ENCODE measurements at places on chromosomes 1 and 21.

DNA sequence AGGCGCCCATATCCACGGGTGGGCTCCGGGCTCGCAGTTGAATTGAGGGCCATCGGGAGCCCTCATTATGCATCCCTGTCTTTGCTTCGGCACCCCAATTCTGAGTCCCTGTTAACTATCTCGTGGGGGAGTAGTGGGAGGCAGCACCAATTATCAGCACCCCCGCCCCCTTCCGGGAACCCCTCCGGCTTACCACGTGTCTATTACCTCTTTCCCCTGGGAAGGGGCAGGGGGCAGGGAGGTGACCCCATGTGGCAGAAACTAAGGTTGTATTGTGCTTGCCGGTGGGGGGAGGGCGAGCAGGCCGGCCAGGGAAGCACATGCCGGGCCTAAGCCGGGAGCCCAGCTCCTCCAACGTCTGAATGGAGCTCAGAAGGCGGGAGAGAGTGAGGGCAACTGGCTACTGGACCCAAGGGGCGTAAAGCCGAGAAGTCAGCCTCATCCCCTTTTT, 1.0 kb downstream of the LIN28A start:
- no peak for DNase-seq
- peak overlapping the region; percentile 63 for H3K27ac ChIP-seq
- H3K4me1 ChIP-seq, result peaks cover 18% of the 10 kb centered on the region
- H3K27me3 ChIP-seq, result peaks cover 77% of the 10 kb centered on the region
- H3K36me3 ChIP-seq, result no peaks in the 10 kb centered on the region

GRCh38 chr1:212620293-212620692, 11.7 kb downstream of the ATF3 start:
- no peak for DNase-seq
- peaks cover 50% of the 10 kb centered on the region for H3K36me3 ChIP-seq
- no peak overlapping the region for H3K27ac ChIP-seq

- peaks cover 63% of the 10 kb centered on the region for H3K36me3 ChIP-seq
- peak; percentile 51 for DNase-seq
- peaks cover 87% of the 10 kb centered on the region for H3K4me1 ChIP-seq
Observed at GRCh38 chr1:24961961-24962861, 32.1 kb upstream of the RUNX3 start.

- H3K27me3 ChIP-seq, result peaks cover 6% of the 10 kb centered on the region
- DNase-seq, result no peak
- no peak overlapping the region for H3K27ac ChIP-seq
- H3K4me3 ChIP-seq, result no peak overlapping the region
Observed at GRCh38 chr21:38544661-38545060, 46.4 kb upstream of the ERG start.

DNA sequence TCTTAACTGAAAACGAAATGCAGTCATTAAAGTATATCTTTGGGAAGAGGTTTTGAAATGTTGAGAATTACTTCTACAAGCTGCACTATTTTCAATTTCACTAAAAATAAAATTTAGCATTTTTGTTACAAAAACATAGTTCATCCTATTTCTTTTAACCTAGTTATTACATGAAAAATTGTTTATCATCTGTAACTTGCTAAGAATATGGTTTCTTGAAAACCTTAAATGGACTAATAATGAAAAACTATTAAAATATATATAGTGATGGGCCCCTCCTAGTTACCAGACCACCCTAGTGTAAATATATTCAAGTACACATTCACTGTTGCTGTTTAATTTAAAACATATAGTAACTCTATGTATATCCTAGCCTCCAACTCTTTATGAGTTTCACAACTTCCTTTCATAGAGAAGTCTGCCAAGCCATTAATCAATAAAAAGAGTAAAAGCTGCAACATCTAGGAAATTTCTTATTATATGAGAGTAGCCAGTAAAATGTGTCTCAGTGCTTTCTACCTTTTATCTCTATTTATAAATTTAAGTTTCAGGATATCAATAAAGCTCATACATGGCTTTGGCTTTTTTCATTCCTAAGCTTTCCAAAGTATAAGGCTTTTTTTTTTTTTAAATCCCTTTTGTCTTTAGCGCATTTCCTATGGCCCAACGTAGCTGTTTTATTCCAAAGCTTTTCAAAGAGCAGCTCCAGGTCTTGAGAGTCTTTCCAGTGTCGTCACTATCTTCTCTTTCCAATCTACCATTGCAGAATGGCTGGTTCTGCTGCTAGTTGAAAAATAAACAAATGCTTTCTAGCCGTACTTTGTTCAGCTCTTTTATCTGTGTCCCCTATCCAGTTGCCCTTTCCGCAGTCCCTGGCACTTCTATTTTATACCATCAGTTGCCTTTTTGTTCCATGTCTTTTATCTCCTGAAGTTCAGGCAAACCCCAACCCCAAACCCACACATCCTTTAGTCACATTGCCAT, 6.5 kb downstream of the IRF2BP2 start:
- H3K27ac ChIP-seq, result peak overlapping the region; percentile 87
- H3K27me3 ChIP-seq, result no peaks in the 10 kb centered on the region
- no peak for DNase-seq

- no peak overlapping the region for H3K27ac ChIP-seq
- H3K4me1 ChIP-seq, result no peaks in the 10 kb centered on the region
- H3K4me3 ChIP-seq, result no peak overlapping the region
- no peaks in the 10 kb centered on the region for H3K36me3 ChIP-seq
- H3K27me3 ChIP-seq, result peaks cover 3% of the 10 kb centered on the region
- no peak for DNase-seq
Observed at GRCh38 chr21:39136711-39137110, 46.5 kb downstream of the PSMG1 start.

DNA sequence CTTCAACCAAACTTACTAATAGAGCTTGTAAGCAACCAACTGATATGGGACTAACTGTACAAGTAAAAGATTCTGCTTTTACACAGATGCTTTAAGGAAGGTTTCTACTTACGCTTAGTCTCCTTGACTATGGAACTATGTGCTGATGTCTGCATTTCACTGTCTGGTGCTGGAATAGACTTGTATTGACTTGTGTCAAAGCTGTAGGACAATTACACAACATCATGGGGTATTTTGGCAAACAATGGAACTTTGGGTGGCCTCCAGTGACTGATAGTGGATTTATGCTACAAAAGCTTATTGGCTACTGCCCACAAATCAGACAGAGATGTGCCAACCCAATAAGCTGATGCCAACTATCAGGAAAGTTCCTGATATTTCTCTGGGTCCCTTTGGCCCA, 10.6 kb downstream of the CBR1 start:
- DNase-seq, result no peak
- H3K36me3 ChIP-seq, result peaks cover 9% of the 10 kb centered on the region
- H3K4me1 ChIP-seq, result peaks cover 49% of the 10 kb centered on the region
- no peak overlapping the region for H3K4me3 ChIP-seq
- no peaks in the 10 kb centered on the region for H3K27me3 ChIP-seq

- no peak overlapping the region for H3K27ac ChIP-seq
- peaks cover 19% of the 10 kb centered on the region for H3K27me3 ChIP-seq
- no peaks in the 10 kb centered on the region for H3K36me3 ChIP-seq
Observed at GRCh38 chr1:11935057-11935412, 518 bp downstream of the PLOD1 start.

GRCh38 chr1:106224426-106224825, 832.0 kb upstream of the PRMT6 start:
- no peak overlapping the region for H3K27ac ChIP-seq
- H3K4me1 ChIP-seq, result no peaks in the 10 kb centered on the region
- no peak for DNase-seq
- H3K27me3 ChIP-seq, result no peaks in the 10 kb centered on the region
- no peaks in the 10 kb centered on the region for H3K36me3 ChIP-seq

DNA sequence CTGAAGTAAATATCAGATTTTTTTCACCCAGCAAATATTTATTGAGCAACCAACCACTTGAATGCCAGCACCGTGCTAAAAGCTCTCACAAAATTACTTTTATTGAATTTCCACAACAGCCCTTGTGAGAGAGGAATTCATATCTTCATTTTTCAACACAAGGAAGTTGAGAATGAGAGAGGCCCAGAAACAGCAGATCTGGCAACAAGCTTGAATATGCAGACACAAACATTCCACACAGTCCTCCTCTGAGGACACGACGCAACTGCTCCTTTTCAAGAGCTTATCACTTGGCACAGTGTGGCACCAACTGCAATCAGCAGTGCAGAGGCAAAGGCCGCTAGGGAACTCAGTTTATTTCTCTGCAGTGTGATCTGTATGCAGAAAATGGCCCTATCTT, 32.2 kb upstream of the IFNAR2 start:
- H3K27ac ChIP-seq, result no peak overlapping the region
- no peak for DNase-seq
- H3K36me3 ChIP-seq, result no peaks in the 10 kb centered on the region
- peaks cover 14% of the 10 kb centered on the region for H3K4me1 ChIP-seq
- H3K27me3 ChIP-seq, result peaks cover 32% of the 10 kb centered on the region

DNA sequence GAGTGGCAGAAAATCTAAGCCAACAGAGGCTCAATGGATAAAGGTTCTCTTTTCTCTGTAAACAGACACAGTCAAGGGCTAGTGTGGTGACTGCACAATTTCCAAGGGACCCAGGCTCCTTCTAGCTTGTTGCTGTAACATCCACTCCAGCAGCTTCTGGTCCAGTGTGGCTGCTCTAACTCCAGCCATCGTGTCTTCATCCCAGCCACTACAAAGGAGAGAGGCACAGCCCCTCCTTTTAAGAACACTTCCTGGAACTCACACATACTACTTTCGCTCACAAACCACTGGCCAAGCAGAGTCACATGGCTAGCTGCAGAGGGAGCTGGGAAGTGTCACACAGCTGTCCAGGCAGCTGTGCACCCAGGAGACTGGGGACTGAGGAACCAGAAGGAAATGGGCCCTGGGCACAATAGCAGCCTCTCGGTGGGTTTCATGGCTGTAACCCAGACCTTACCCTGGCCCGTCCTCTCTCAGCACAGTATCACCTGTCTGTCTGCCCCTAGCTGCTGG, 188.6 kb upstream of the VAMP3 start:
- no peaks in the 10 kb centered on the region for H3K27me3 ChIP-seq
- peak; percentile 16 for DNase-seq
- no peaks in the 10 kb centered on the region for H3K36me3 ChIP-seq
- H3K4me3 ChIP-seq, result no peak overlapping the region

- no peak overlapping the region for H3K27ac ChIP-seq
- peaks cover 35% of the 10 kb centered on the region for H3K27me3 ChIP-seq
- no peak for DNase-seq
- H3K4me1 ChIP-seq, result no peaks in the 10 kb centered on the region
Observed at GRCh38 chr1:231116738-231117137, 45.1 kb upstream of the TRIM67 start.

GRCh38 chr1:212946872-212947271, 3.5 kb upstream of the VASH2 start:
- no peak for DNase-seq
- H3K36me3 ChIP-seq, result no peaks in the 10 kb centered on the region
